ENCODE measurements at places on chromosomes 2 and 18.

GRCh38 chr2:134796373-134796772, 42.0 kb upstream of the ACMSD start:
- DNase-seq, result no peak

- DNase-seq, result no peak
Measured at GRCh38 chr18:57819671-57820460, 16.8 kb upstream of the ATP8B1 start.

DNA sequence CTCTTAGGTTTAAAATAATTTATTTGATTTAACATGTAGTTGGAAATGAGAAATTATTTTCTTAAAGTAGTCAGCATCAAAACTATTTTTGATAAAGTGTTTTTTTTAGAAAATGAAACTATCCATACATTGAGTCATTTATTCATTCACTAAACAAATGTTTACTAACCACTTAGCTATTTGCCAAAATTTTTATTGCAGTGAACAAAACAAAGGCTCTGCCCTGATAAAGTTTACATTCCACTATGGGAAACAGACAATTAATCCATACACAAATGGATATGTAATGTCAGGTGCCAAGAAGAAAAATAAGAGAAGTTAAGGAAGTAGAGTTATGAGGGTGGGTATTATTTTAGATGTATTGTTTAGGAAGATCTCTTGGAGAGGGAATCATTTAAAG, 19.1 kb upstream of the CCDC178 start:
- DNase-seq, result no peak

DNA sequence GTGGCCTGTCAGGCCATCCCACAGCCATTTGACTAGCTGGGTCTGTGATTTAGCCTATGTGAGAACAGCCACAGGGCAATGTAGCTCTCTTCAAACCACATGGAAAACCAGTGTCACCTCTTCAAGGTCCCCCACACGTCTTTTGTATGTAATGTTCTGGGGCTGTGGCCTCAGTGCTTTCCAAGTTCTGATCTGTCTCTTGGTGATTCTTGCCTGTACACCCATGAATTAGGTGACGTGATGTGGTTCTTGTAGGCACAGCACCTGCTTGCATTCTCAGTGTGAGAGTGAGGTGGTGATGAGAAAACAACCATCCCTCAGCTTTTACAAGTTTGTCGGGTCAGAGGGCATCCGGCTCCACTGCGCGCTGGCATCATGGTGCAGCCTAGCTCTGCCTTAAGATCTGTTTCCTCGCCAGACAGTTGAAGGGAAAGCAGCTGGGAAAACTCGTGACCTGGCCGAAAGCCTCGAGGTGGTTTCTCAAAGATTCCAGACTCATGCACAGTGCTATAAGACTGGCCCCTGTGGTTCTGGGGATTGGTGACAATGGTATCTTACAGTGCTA, 125.8 kb downstream of the TANC1 start:
- DNase-seq, result no peak

DNA sequence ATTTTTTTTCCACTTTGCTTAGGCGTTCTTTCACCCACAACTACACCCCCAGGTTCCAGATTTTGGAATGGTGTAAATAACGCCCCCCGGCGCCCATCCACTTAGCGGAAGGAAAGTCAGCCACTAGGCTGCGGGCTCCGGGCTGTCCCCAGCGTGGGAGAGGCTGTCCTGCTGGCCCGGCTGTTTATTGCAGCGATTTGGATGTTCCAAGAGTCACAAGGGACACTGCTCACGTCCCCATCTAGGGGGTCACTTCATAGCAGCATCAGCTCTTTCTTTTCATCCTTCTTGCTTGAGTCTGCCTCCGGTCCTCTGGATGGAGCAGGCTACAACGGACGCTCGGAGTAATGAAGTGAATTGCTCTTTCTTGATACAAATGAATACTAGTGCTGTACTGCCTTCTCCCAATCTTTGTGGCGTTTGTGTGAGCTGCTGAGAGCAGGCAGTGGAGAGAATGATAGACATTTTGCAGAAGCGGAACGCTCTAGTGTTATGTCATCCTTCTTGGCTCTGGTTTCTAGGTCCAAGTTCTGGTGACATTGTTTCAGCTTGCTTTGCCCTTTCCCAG, 50.7 kb upstream of the PAIP2B start:
- no peak for DNase-seq
